ENCODE measurements at places on chromosomes 1 and 21. TPM values are rescaled to one million over a fixed set of nuclear protein-coding genes. Genes with fewer than 3 reads are reported as not detected.
A peak's percentile ranks its signal among the peaks of the same experiment; 100 is the strongest.

- no peaks in the 10 kb centered on the region for H3K4me1 ChIP-seq
- H3K27ac ChIP-seq, result no peak overlapping the region
- no peaks in the 10 kb centered on the region for H3K36me3 ChIP-seq
- no peak for DNase-seq
These were observed 288.0 kb downstream of the PBX1 start for GRCh38 chr1:164846731-164847691.

- no peak for DNase-seq
- H3K27me3 ChIP-seq, result peaks cover 5% of the 10 kb centered on the region
- no peaks in the 10 kb centered on the region for H3K4me1 ChIP-seq
- H3K36me3 ChIP-seq, result no peaks in the 10 kb centered on the region
- H3K27ac ChIP-seq, result no peak overlapping the region
- H3K4me3 ChIP-seq, result no peak overlapping the region
These were observed 12.0 kb upstream of the SIM2 start for GRCh38 chr21:36686955-36687354.

GRCh38 chr1:10980094-10980577 lies 32.3 kb upstream of the TARDBP start:
- H3K27ac ChIP-seq, result no peak overlapping the region
- peak overlapping the region; percentile 2 for H3K4me3 ChIP-seq
- H3K4me1 ChIP-seq, result peaks cover 4% of the 10 kb centered on the region
- no peaks in the 10 kb centered on the region for H3K27me3 ChIP-seq
- peak; percentile 45 for DNase-seq

GRCh38 chr1:2441746-2442145 lies 29.4 kb upstream of the PEX10 start:
- H3K4me1 ChIP-seq, result peaks cover 2% of the 10 kb centered on the region
- H3K27ac ChIP-seq, result no peak overlapping the region
- H3K36me3 ChIP-seq, result no peaks in the 10 kb centered on the region
- no peak overlapping the region for H3K4me3 ChIP-seq

- H3K4me1 ChIP-seq, result no peaks in the 10 kb centered on the region
- no peak for DNase-seq
- H3K36me3 ChIP-seq, result no peaks in the 10 kb centered on the region
- H3K4me3 ChIP-seq, result no peak overlapping the region
- H3K27ac ChIP-seq, result no peak overlapping the region
These were observed 14.0 kb upstream of the CD247 start for GRCh38 chr1:167532375-167532774.

- peak overlapping the region; percentile 91 for H3K4me3 ChIP-seq
- H3K36me3 ChIP-seq, result no peaks in the 10 kb centered on the region
- peak overlapping the region; percentile 99 for H3K27ac ChIP-seq
- DNase-seq, result no peak
- H3K4me1 ChIP-seq, result peaks cover 3% of the 10 kb centered on the region
- no peaks in the 10 kb centered on the region for H3K27me3 ChIP-seq
These were observed 624 bp downstream of the ARHGAP29 start for GRCh38 chr1:94236630-94237290.

DNA sequence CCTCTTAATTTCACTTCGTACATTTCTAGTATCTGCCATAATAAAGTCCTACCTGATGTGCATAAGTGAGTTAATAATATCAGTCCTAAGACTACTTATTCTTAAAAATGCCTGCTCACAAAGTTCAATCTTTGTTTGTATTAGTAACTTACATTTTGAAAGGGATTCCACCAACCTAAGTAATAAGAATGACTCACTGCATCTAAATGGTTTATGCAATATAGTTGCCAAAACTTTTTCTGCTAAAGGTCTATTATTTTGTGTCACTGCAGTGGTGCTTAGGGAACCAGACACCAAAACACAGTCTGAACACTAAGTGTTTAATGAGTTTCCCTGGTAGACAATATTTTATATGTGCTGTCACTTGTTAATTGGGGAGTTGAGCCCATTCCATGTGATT lies 1.8 kb downstream of the ZNF669 start:
- no peak overlapping the region for H3K27ac ChIP-seq
- H3K4me3 ChIP-seq, result no peak overlapping the region
- H3K4me1 ChIP-seq, result peaks cover 10% of the 10 kb centered on the region
- DNase-seq, result no peak

GRCh38 chr21:29351691-29352090 lies 53.0 kb downstream of the BACH1 start:
- peaks cover 9% of the 10 kb centered on the region for H3K4me1 ChIP-seq
- no peak overlapping the region for H3K27ac ChIP-seq
- H3K27me3 ChIP-seq, result no peaks in the 10 kb centered on the region

DNA sequence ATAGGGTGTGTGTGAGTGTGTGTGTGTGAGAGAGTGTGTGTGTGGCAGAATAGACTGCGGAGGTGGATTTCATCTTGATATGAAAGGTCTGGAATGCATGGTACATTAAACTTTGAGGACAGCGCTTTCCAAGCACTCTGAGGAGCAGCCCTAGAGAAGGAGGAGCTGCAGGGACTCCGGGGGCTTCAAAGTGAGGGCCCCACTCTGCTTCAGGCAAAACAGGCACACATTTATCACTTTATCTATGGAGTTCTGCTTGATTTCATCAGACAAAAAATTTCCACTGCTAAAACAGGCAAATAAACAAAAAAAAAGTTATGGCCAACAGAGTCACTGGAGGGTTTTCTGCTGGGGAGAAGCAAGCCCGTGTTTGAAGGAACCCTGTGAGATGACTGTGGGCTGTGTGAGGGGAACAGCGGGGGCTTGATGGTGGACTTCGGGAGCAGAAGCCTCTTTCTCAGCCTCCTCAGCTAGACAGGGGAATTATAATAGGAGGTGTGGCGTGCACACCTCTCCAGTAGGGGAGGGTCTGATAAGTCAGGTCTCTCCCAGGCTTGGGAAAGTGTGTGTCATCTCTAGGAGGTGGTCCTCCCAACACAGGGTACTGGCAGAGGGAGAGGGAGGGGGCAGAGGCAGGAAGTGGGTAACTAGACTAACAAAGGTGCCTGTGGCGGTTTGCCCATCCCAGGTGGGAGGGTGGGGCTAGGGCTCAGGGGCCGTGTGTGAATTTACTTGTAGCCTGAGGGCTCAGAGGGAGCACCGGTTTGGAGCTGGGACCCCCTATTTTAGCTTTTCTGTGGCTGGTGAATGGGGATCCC lies 18.3 kb upstream of the HDAC1 start:
- no peaks in the 10 kb centered on the region for H3K36me3 ChIP-seq
- no peaks in the 10 kb centered on the region for H3K27me3 ChIP-seq
- H3K4me1 ChIP-seq, result no peaks in the 10 kb centered on the region
- no peak overlapping the region for H3K4me3 ChIP-seq
- H3K27ac ChIP-seq, result no peak overlapping the region
- DNase-seq, result no peak

GRCh38 chr1:151837884-151838221 lies 1.8 kb downstream of the C2CD4D start:
- H3K27me3 ChIP-seq, result no peaks in the 10 kb centered on the region
- H3K36me3 ChIP-seq, result no peaks in the 10 kb centered on the region
- peaks cover 69% of the 10 kb centered on the region for H3K4me1 ChIP-seq
- no peak for DNase-seq
- H3K4me3 ChIP-seq, result peak overlapping the region; percentile 61
- no peak overlapping the region for H3K27ac ChIP-seq

- no peaks in the 10 kb centered on the region for H3K36me3 ChIP-seq
- H3K27me3 ChIP-seq, result no peaks in the 10 kb centered on the region
- DNase-seq, result no peak
- no peaks in the 10 kb centered on the region for H3K4me1 ChIP-seq
- no peak overlapping the region for H3K4me3 ChIP-seq
These were observed 55.9 kb downstream of the ZNHIT6 start for GRCh38 chr1:85652327-85652726.

- no peaks in the 10 kb centered on the region for H3K36me3 ChIP-seq
- no peak overlapping the region for H3K27ac ChIP-seq
These were observed 82.6 kb upstream of the CCDC190 start for GRCh38 chr1:162943622-162944021.

DNA sequence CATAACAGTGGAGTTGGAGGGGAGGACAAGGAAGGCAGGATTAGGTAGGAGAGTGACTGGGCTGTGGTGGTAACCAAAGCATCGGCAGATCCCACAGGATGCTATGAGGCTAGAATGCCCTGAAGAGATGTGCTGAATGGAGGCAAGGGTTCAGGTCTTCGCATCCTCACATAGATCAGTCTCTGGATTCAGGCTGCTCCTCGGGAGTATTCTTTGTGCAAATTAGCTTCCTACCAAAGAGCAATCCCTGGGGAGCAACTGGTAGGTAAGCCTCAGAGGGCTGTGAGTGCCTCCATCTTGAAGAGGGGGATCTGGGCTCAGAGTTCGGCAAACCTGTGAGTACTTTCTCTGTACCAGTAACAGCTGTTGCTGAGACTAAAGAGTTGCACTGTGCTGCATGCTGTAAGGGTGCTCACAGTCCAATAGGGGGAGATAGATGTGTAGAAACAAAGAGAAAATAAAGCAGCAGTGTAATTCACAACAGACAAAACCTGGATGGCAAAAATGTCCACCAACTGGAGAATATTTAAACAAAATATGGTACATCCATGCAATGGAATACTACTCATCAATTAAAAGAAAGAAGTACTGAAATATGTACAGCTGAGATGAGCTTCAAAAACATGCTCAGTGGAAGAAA lies 322.4 kb upstream of the DEPDC1 start:
- no peak for DNase-seq
- no peaks in the 10 kb centered on the region for H3K4me1 ChIP-seq
- H3K27ac ChIP-seq, result no peak overlapping the region
- H3K36me3 ChIP-seq, result no peaks in the 10 kb centered on the region
- H3K4me3 ChIP-seq, result no peak overlapping the region

DNA sequence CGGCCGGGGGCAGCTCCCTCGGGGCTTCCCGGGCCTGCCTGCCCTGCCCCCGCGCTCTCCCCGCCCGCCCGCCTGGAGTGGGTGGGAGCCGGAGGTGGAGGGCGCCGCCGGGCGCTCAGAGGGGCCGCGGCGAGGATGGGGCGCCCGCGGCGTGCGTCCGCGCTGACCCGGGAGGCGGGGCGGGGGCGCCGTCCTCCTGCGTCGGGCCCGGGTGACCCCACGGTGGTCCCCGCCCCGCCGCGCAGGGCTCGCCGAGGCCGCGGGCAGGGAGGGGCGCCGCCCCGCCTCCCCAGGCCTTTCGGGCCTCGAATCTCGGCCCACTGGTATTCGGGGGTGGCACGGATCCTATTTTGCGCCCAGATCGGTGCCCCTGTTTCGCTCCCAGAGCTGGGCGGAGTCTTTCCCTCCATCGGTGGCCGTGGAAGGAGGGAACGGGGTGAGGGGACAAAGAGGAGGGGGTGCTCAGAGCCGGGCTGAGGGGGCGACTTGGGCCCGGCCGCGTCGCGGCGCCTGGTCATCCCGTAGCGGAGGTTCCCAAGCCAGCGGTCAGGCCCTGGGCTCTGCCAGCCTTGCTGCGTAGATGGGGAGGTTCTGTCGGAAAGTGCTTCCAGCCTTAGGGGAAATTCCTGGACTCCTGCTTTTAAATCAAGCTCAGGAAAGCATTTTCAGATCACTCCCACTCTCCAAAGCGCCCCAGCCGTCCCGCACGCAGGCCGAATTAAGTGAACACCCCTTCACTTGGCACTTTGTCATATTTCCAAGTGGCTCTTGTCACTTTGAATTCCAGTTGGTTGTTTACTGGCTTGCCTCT lies 545 bp downstream of the PATJ start:
- H3K4me3 ChIP-seq, result peak overlapping the region; percentile 82
- H3K36me3 ChIP-seq, result no peaks in the 10 kb centered on the region
- H3K27ac ChIP-seq, result peak overlapping the region; percentile 88
- peaks cover 32% of the 10 kb centered on the region for H3K4me1 ChIP-seq
- peak; percentile 37 for DNase-seq

- H3K4me3 ChIP-seq, result no peak overlapping the region
- DNase-seq, result no peak
These were observed 73.3 kb upstream of the HMGB4 start for GRCh38 chr1:33790577-33790976.

GRCh38 chr1:87588495-87588894 lies 259.8 kb downstream of the LMO4 start:
- no peak overlapping the region for H3K4me3 ChIP-seq
- H3K27ac ChIP-seq, result no peak overlapping the region
- no peaks in the 10 kb centered on the region for H3K36me3 ChIP-seq
- H3K27me3 ChIP-seq, result peaks cover 3% of the 10 kb centered on the region

GRCh38 chr1:76374086-76374485 lies 299.5 kb downstream of the ST6GALNAC3 start:
- H3K4me3 ChIP-seq, result no peak overlapping the region
- no peak overlapping the region for H3K27ac ChIP-seq
- no peaks in the 10 kb centered on the region for H3K4me1 ChIP-seq
- H3K36me3 ChIP-seq, result no peaks in the 10 kb centered on the region

DNA sequence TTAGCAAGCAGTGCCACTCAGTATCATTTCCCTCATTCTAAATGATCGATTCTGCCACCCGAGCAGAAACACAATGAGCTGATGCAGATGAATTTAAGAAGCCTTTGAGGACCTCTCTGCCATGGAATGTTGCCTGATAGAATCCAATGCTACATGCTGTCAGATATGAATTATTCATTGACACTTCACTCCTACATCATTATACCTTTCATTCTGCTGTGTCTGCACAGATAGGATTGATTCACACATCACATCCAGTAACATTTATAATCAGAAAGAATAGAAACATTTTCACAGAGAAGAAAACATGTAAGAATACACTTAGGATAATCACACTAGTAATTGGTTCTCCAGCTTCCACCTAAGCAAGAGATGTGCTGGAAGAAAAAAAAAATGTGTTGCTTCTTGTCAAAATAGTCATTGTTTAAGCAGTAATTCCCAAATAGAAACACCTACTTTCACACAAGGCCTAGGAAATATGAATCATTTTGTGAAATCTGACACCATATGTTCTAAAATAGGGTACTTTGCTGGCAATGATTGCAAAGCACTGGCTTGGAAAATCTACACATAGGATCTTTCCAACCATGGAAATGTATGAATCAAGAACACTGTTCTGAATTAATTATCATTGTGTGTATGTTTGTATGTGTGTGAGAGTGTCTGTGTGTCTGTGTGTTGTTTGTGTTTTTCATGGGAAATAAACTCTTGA lies 110.1 kb downstream of the GRIK1 start:
- H3K4me3 ChIP-seq, result no peak overlapping the region
- H3K27me3 ChIP-seq, result no peaks in the 10 kb centered on the region
- H3K4me1 ChIP-seq, result no peaks in the 10 kb centered on the region
- H3K36me3 ChIP-seq, result no peaks in the 10 kb centered on the region
- H3K27ac ChIP-seq, result no peak overlapping the region

- no peaks in the 10 kb centered on the region for H3K36me3 ChIP-seq
- no peak overlapping the region for H3K27ac ChIP-seq
- no peak overlapping the region for H3K4me3 ChIP-seq
- DNase-seq, result no peak
- no peaks in the 10 kb centered on the region for H3K4me1 ChIP-seq
These were observed 2.6 kb upstream of the LEFTY2 start for GRCh38 chr1:225943582-225943981.

GRCh38 chr1:64114012-64114525 lies 89.4 kb upstream of the UBE2U start:
- no peaks in the 10 kb centered on the region for H3K4me1 ChIP-seq
- H3K27me3 ChIP-seq, result peaks cover 3% of the 10 kb centered on the region
- no peaks in the 10 kb centered on the region for H3K36me3 ChIP-seq
- no peak overlapping the region for H3K27ac ChIP-seq
- DNase-seq, result no peak
- H3K4me3 ChIP-seq, result no peak overlapping the region

F13B gene
- 42.3 TPM for polyA plus RNA-seq

C1QC gene
- polyA plus RNA-seq, result 52.9 TPM

ITLN2 gene
- not detected for polyA plus RNA-seq

PPIAL4G gene
- not detected for polyA plus RNA-seq

NBPF26 gene
- polyA plus RNA-seq, result 3.3 TPM

EDN2 gene
- polyA plus RNA-seq, result 0.13 TPM

ECM1 gene
- polyA plus RNA-seq, result 22.5 TPM

SLAMF9 gene
- 0.64 TPM for polyA plus RNA-seq

FMN2 gene
- 0.17 TPM for polyA plus RNA-seq

SLFNL1 gene
- 0.02 TPM for polyA plus RNA-seq

ASB17 gene
- polyA plus RNA-seq, result not detected

HAO2 gene
- 236 TPM for polyA plus RNA-seq

ADGRL2 gene
- 21.1 TPM for polyA plus RNA-seq

KCNC4 gene
- 0.46 TPM for polyA plus RNA-seq

Measured in liver (tissue), 10 donors.